ENCODE measurements at places on chromosomes 11 and 22.
A peak's percentile ranks its signal among the peaks of the same experiment; 100 is the strongest.

DNA sequence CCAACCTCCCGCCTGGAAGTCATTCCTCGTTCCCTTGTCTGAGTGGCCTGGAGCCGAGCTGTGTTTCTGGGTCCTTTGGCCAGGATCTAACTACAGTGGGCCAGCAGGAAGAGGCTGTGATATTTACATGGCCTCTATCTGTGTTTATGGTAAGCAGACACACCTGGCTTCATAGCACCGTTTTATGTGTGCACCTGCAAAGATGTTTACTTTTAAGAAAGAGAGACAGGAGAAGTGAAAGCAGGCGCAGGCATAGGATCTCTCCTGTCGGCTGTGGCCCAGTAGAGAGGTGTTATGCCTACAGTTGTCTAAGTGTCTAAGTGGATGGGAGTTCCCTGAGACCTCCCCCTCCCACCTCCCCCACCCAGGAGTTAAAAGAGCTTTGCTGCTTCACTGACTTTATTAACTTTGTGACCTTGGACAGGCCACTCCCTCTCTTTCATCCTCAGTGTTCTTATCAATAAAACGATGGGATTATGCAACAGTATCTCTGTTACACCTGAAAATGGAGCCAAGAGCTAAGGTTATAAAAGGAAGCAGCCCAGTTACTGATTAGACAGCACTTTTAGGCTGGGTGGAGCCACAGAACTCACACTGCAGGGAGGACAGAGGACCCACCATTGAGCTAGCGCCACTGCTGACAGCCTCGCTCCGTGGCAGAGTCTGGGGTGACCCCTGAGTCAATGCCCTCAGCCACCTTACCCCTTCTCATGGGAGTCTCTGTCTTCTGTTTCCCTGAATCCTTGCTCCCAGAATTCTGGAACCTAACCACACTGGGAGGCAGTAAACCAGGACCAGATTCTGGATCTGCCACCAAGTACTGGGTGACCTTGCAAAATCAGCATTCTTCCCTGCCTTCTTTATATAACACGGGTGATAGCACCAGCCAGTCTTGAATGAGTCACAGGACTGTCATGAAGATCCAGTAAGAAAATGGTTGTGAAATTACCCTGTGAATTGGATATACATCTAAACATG is 22.0 kb downstream of the ST14 start:
- peak; percentile 51 for DNase-seq

- no peak for DNase-seq
Measured at GRCh38 chr11:34143048-34143447, 37.6 kb downstream of the NAT10 start.

GRCh38 chr11:117316197-117316961 is at the start of gene BACE1:
BACE1 (minus strand) TSS chr11:117316256; CDS start chr11:117315795, 461 bp downstream.
- peak; percentile 90 for DNase-seq

DNA sequence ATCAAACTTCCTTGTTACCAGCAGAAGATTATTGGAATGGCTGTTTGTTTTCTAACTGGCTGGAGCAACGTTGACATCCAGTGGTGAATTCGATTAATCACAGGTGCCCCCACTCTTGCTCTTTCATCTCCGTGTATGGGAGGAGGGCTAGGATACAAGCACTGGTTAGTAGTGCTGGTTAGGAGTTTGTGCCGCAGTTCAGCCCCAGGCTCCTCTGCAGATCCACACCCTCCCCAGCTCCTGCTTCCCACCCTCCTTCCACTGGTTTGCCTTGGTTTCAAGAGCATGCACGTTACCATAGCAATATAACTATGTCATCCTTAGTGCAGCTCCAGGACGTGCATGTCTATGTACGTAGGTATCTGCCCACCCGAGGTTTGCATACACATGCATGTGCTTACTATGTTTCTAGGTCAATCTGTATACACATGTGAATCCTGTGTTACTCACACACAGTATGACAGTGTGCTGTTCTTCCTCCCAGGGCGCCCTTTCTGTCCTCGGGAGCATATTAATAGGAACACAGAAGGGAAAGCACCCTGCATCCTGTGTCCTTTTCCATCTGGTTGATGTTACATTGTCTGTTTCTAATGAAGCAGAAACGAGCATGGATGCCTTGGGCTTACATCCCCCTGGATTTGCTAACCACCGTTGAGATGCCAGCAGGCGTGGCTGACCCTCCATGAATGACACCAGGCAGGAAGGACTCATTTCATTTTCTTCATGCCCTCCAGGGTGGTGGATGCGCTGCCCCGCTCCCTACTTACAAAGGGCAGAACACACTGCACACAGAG is 539.3 kb downstream of the OPCML start:
- peak; percentile 5 for DNase-seq

DNA sequence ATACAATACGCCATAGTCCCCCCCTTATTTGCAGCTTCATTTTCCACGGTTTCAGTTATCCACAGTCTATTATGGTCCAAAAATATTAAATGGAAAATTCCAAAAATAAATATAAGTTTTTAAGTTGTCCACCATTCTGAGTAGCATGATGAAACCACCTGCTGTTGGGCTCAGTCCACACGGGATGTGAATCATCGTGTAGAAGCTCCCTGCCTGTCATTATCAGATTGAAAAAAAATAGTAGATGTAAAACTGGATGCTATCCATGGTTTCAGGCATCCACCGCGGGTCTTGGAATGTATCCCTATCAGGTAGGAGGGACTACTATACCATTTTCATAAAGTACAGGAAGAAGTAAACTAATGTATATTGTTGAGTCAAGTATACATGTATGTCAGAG is 127.4 kb downstream of the TTC17 start:
- DNase-seq: no peak

DNA sequence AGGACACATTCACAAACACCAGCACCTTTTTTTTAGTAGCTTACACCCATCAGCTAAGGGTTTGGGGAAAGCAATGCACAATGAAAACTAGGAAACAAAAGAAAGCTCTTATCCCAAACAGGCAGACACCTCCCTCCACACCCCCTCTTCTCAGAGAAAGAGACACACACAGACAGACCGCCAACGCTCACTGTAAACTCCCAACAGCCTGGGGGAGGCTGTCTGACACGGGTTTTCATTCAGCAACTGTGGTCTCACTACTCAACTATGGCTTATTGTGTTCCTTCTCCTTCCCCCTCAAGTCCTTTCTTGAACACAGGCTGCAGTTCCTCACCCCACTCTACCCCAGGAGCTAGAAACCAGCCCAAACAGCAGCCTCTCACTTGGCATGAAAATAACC is 123.4 kb downstream of the C11orf58 start:
- DNase-seq: no peak

- DNase-seq: no peak
Measured at GRCh38 chr11:118138839-118139420, 13.7 kb downstream of the SCN4B start.

- DNase-seq: no peak
Measured at GRCh38 chr11:123905826-123906225, 3.9 kb downstream of the OR8D4 start.

- no peak for DNase-seq
Measured at GRCh38 chr11:62439785-62440602, 21.2 kb downstream of the SCGB1A1 start.

DNA sequence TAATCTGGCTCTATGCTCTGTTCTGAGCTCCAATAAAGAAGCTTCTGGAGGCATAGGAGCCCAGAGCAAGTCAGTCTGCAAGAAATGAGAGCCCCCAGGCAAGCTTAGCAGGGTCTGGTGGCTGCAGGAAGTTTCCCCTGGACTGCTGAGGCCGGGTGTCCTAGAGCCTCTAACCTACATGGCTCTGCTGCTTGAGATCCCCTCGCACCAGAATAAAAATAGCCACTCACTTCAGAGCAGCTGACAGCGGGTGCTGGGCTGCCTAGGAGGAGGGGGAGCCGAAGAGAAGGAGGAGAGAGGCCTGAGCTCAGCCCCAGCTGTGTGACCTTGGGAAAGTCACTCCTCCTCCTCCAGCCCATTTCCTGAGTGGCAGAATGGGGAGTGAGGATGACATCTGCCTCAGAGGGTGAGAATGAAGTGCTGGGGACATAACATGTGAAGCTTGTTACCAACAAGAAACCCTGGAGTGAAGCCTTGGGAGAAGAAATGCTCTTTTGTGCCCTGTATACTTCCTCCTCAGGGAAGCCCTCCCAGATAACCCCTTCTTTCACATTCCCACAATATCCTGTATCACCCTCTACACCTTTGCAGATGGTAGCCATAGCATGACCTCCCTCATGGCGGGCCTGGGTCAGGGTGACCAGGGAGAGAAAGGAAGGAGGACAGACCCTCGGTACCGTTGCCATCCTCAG is 3.6 kb upstream of the INPP5J start:
- no peak for DNase-seq

- no peak for DNase-seq
Measured at GRCh38 chr22:44658311-44658953, 43.6 kb upstream of the PRR5 start.

DNA sequence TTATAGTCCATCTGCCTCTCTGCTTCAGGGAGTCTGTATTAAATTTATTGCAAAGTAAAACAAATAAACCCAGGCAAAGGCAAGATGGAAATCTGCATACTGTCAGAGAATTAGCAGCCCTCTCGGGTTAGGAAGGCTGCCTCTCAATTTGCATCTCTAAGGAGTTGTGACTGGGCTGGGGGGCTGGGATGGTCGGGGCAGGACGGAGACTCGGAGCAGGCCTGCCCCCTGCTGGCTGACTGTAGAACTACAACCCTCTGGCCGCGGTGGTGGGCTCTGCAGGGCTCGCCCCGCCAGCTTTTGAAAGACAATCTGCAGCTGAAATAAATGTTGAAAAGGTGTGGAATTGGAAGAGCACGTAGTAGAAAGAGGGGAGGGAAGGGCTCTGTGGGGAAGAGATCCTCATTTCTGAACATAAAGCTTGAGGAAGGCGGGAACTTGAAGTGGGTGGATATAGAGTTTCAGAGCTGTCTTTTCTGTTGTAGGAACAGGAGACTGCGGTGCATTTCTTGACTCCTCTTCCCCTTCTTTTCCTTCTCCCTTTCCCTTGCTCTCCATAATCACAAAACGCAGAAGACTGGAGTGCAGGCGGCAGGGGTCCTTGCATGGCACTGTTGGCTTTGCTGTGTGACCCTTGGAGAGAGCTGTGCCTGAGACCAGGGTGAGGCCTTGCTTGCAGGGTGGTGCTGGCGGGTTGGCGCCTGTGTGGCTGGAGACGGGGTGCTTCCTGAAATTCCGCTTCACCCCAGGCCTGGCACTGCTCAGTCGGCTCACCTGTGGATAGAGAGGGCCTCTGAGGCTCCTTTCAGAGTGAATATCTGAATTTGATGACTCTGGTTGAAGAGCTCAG is 22.6 kb upstream of the PKNOX2 start:
- DNase-seq: no peak

DNA sequence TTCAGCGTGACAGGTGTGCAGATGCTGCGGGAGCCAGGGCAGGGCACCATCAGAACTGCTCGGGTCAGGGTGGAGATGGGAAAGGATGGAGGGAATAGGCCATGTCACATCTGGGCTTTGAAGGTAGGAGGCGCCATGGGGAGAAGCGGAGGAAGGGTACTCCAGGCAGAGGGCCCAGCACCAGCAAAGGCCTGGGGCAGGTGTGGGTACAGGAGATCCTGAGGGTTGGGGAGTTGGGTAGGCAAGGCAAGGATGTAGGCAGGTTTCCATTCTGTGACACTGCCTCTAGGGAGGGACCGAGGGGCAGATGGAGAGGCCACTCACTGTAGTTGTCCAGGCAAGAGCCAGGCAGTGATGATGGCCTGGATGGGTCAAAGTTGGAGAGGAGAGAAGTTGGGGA is 8.5 kb downstream of the EMID1 start:
- no peak for DNase-seq

DNA sequence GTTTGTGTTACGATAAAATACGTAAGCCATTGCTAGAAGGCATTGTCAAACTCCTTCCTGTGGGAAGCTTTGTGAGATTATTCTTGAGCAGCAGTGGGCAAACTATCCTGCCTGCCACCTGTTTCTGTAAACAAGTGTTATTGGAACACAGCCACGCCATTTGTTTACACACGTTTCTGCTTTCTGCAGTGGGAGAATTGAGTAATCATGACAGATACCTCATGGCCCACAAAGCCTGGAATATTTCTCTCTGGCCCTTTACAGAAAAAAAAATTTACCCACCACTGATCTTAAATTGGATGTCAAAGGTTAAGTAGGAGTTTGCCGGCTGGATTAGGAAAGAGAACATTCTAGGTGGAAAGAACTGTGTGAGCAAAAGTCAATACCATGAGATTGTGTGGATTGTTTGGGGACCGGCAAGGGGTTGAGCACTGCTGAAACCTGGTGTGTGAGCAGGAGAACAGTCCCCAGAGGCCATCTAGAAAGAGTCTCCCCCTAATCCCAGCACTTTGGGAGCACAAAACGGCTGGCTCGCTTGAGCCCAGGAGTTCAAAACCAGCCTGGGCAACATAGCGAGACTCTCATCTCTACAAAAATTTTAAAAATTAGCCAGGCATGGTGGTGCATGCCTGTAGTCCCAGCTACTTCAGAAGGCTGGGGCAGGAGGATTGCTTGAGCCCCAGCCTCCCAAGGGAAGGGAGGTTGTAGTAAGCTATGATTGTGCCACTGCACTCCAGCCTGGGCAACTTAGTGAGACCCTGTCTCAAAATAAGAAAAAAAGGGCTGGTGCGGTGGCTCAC is 6.0 kb upstream of the PLA2G6 start:
- no peak for DNase-seq

- peak; percentile 76 for DNase-seq
Measured at GRCh38 chr11:107799218-107799859, 59.2 kb downstream of the SLC35F2 start.

DNA sequence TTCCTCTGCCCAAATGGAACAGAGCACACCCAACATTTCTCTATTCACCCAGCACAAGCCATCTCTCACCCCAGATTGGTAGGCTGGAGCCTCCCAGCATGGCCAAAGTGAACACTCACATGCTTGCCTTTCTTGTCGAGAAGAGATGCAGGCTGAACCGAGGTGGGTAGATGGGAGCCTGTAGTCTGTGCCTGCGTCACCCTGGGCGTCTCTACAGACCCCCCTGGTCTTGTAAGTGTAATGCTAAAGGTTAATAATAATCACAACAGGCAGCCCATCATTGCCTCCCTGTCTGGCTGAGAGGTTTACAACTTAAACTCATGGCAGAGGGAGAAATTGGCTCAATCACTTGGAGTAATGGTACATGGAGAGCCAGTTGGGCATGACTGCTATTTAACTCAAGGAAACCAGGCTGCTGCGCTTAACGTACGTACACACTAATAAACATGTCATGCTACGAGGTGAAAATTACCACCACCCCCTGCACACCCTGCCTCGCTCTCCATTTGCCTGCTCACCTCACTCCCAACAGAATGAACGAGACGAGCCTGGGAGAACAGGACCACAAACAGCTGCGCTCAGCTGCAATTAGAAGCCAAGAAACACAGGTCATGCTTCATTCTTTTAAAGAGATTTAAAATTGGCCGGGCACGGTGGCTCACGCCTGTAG is 9.1 kb upstream of the ZBTB16 start:
- no peak for DNase-seq

DNA sequence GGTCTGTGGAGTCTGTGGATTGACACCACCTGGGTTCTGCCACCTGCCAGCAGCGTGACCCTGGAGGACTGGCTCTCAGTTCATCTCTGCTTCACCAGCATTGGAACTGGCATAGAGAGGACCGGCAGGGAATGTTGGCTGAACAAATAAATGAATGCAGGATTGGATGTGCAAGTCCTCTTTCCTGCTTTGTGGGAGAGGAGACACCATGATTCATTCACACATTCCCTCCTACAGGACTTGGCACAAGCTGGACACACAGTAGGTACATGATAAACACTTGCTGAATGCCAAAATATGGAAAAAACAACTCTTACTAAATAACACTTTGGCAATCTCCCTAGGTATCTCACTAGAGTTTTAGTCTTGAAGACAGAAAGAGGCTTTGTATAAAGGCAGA is 116.6 kb upstream of the NARS2 start:
- no peak for DNase-seq

- DNase-seq: no peak
Measured at GRCh38 chr11:10518123-10518522, 22.9 kb downstream of the RNF141 start.

Measured in RKO (cell line).